Activated CD4-positive, CD25-positive, alpha-beta regulatory T cell (primary cell): ENCODE measurements at places on chromosomes 3 and 15.

GRCh38 chr3:128597900-128598299 lies 52.7 kb downstream of the RPN1 start:
- DNase-seq: no peak

GRCh38 chr3:115164374-115165221 lies 17.5 kb upstream of the ZBTB20 start:
- no peak for DNase-seq

GRCh38 chr3:20425138-20425537 lies 239.1 kb upstream of the SGO1 start:
- no peak for DNase-seq

DNA sequence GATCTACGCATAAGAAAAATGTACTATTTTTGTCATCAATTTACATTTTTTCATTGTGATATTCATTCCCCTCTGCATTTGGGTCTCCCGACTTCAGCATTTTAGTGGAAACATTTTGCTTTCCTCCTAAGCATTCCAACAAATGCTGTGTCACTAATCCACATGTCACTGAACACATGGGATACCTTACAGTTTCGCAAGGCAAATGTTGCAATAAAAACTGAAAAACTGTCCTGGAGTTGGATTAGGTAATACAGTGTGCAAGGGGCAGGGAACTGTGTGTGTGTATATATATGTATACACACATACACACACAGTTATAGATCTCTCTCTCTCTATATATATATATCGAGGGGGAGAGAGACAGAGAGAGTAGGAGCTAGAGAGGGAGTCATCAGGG lies 632.2 kb downstream of the MAGI1 start:
- DNase-seq: no peak

GRCh38 chr3:62445275-62445674 lies 71.9 kb upstream of the FEZF2 start:
- DNase-seq: no peak

GRCh38 chr3:119588112-119588511 lies 8.8 kb downstream of the ADPRH start:
- no peak for DNase-seq

DNA sequence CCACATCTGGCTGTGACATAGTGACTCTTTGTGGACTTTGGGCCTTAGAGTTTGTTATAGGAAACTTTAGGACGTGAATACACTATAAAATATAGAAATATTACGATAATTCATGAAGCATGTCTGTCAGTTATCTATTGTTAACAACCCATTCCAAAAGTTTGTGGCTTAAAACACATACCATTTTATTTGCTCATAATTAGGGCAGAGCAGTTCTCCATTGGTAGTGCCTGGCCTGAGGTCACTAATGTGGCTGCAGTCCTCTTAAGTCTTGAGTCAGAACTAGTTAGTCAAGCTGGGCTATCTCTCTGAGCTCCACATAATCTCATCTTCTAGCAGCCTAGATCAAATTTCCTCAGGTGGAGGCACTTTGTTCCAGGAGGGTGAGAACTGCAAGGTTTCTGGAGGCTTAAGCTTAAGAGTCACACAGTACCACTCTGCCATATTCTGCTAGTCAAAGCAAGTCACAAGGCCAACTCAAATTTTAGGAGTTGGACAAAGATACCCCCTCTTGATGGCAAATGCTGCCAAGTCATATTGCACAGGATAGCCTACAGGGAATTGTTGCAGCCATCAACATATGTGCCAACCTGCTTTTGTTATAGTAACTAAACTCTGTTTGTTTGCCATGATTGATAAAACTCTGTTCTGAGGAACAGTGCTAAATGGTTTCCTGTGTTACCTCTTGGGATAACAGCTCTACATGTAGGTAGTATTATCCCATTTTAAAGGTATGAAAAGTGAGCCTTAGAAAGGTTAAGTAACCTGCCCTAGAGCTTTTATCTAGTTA lies 8.7 kb downstream of the ATXN7 start:
- DNase-seq: no peak

- DNase-seq: no peak
These were observed 210.1 kb downstream of the ATP8B4 start for GRCh38 chr15:49908933-49909295.

GRCh38 chr3:127628788-127629466 lies at the start of gene PODXL2:
TSS of gene PODXL2 (plus strand) at chr3:127629185. CDS start at chr3:127629220, 35 bp downstream.
- DNase-seq: no peak

- DNase-seq: no peak
These were observed 38.6 kb upstream of the SEC22A start for GRCh38 chr3:123163141-123163540.
